ENCODE measurements at places on chromosomes 6 and 20. TPM values are rescaled to one million over a fixed set of nuclear protein-coding genes. Genes with fewer than 3 reads are reported as not detected.

DNA sequence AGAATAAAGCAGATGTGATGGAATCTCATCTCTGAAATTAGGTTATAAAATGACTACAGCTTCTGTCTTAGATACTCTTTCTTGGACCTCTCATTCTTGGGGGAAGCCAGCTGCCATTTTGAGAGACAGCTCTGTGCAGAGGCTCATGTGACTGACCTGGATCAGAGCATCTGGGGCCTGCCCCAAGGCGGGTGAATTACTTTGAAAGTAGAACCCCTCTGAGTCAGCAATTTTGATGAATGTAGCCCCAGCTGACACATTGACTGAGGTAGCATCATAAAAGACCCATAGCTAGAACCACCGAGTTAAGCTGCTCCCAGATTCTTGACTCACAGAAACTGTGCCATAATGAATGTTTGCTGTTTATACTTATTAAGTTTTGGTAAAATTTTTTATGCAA lies 124.5 kb downstream of the THEMIS start:
- DNase-seq: no peak

DNA sequence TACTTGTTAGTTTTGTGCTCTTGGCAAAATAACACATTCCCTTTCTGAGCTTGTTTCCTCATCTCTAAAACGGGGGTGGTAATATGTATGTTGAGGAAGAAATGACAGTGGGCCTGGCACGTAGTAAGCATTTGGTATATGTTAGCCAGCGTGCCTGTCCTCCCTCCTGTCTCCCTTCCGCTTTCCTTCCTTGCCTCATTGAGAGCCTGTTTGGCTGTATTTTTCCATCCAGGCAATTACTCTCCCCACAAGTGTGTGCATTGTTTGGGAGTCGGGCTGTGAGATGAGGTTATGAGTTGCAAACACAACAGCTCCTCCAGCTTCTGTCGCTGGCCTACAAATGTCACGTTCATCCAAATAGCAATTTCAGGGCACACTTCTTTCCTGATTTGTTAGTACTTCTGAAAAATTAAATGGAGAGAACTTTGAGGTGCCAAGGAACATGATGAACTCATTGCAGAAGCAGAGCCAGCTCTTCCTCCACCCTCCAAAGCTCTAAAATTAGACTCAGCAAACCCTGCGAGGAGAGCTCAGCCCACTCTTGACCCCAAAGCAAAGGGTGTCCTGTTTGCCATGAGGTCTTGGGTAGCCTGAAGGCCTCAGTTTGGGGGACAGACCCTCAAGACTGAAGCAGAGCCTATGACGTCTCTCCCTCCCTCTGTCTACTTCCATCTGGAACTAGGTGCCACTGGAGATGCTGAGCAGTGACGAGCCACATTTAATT lies 50.7 kb upstream of the TOX2 start:
- no peak for DNase-seq

DNA sequence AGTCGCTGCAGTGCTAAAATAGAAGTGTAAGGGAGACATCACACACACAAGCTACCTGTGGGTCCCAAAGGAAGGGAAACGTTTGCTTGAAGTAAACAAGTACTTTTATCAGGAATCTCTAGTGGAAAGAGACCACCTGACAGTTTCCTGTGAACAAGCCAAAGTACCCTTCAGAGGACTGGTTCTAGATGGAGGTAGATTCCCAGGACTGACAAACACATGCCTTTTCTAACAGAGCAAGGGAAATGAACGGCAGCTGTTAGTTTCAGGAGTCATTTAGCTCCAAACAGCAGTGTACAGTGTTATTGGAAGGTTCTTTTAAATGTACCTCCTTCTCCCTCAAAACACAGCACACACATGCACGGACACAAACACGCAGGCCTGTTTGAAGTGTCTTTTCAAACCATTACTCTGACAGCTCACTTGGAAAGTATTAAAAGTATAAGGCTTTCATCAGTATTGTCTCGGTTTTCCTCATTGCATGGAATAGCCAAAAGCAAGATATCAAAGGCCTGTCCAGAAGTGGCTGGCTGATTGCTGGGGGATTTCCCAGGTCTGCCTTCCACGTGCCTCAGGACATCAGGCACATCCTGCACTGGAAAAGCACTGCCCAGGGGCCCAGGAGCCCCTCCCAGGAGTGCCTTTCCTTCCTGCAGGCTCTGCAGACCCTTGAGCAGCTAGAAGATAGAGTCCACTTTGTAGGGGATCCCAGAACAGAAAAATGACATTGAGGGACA lies 393.2 kb upstream of the SOX4 start:
- no peak for DNase-seq

Gene NNAT
- not detected for total RNA-seq

Measured in activated T-cell treated with anti-CD3 and anti-CD28 coated beads, Interleukin-2, amount 50 U/mL, for 4 hours (primary cell).